M059J (cell line): ENCODE measurements at places on chromosomes 1 and 21.

DNA sequence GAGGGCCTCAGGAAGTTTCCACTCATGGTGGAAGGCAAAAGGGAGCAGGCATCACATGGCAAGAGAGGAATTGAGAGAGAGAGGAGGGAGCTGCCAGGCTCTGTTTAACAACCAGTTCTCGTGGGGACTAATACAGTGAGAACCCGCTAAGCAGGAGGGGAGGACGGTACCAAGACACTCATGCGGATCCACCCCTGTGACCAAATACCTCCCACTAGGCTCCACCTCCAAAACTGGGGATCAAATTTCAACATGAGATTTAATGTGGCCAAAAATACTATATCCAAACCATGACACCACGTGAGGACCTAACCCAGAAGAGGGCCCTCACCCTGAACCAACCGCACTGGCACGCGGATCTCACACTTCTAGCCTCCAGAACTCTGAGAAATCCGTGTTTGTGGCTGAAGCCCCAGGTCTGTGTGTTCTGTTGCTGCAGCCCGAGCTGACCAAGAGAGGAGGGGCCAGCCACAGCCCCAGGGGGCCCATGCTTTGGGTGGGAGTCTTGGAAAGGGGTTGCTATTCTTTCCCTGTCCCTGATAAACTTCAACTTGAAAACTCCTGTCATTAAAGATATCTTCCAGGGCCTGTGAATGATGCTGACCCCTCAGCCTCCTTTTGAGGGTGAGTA lies 32.0 kb downstream of the TRIM67 start:
- DNase-seq: peak; percentile 46

DNA sequence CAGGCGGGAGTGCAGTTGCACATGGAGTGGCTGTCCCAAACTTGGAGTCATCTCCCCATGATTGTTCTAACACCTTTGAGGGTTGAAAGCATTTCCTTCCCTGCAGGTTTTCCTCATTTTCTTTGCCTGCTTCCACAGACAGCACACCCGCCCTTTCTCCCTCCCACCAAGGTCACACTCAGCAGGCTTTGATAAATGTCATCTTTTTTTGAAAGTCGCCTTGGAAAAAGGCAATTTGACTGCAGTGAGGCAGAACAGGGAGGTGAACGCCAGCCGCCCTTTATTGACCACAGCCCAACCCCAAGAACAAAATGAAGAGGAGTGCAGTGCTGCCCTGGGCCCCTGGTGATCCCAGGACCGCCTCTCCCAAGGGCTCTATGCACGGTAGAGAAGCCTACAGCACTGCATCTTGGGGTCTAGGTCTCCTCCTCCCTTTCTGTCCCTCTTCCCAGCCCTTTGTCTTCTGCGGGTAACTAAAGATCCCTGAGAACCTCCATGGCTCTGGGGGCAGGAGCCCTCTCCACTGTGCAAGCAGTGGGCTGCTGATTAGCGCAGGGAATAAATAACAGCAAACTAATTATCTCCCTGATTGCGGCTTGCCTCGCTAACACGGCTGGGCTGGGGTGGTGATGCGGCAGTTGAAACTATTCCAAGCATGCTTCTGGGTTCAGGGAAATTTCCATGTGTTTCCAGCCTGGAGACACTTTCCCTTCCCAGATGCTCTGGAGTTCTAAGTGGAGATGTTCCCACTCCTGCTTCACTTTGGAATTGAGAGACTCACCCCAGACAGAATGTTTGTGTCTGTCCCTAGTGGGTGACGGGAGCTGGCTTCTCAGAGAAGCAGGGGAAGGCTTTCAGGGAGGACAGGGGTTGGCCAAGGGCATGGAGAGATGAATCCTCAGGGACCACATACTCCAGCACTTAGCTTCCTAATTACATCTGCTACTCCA lies 11.8 kb upstream of the AMIGO1 start:
- DNase-seq: no peak

- peak; percentile 42 for DNase-seq
Observed at GRCh38 chr1:111948209-111949171, 41.0 kb downstream of the KCND3 start.

GRCh38 chr1:167533851-167534300 lies 15.5 kb upstream of the CD247 start:
- DNase-seq: peak; percentile 66

DNA sequence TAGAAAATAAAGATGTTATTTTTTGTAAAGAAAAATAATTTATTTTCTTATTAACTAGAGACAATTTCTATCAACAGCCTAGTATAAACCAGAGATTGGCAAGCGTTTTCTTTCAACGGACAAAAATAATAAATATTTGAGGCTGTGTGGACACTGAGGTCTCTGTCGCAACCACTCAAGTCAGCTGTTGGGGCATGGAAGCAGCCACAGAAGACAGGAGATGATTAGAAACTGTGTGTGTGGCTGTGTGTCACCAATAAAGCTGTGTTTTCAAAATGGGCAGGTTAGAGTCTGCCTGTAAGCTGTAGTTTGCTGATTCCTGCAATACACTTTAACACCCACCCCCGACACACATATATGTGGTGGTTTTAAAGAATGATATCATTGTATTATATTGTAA lies 200.6 kb upstream of the HMCN1 start:
- DNase-seq: no peak

GRCh38 chr1:202018468-202019234 lies 8.3 kb downstream of the ELF3 start:
- peak; percentile 74 for DNase-seq

- DNase-seq: no peak
Observed at GRCh38 chr1:199089393-199090122, 450.7 kb downstream of the PTPRC start.

DNA sequence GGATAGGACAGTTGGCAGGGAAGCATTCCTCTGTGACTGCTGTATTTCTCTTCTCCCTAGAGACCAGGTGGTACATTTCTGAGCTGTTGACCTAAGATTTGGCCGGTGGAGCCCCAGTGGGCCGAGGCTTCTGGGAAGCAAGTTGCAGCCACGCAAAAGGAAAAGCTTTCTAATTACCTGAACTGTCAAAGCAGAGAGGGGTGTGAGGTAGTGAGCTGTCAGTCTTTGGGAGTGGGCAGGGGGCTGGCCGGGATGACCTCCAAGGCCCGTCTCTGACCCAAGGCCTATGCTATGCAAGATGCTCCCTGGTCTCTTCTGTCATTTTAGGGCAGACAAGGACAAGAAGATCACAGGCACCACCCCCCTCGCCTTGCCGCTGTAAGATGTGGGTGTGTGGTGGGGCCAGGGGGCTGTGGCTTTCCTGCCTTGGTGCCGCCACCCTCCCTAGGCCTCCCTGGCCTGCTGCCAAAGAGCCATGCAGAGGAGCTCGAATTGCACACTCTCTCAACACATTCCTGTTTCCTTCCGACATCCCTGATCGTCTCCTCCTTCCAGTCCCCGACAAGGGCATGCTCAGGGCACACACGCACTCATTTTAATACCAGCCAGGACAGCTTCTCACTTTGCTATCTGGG lies 7.7 kb downstream of the PADI1 start:
- peak; percentile 74 for DNase-seq

GRCh38 chr1:216984536-216984935 lies 261.3 kb upstream of the ESRRG start:
- no peak for DNase-seq

DNA sequence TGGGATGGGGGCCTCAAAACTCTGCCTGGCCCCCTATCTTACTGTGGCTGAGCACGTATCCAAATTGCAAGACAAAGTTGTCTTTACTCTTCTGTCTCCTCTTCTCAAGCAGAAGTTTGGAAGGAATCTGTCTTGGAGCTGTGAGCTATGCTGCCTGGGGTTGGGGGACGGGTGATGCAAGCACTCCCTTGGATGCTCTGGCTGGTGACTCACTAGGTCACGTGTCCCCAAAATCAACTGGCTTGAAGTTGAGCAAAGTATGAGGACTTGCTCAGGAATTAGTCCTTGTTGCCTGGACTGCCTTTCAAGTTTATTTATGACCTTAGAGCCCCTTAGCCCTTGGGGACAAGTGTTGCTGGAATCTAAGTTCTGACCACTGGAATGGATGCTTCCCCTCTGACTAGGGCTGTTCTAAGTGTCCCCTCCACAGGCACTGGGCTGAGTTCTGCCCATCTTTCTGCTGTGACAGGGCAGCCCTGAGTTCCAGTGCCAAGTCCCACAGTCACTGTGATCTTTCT lies 269.5 kb downstream of the HHAT start:
- peak; percentile 100 for DNase-seq

DNA sequence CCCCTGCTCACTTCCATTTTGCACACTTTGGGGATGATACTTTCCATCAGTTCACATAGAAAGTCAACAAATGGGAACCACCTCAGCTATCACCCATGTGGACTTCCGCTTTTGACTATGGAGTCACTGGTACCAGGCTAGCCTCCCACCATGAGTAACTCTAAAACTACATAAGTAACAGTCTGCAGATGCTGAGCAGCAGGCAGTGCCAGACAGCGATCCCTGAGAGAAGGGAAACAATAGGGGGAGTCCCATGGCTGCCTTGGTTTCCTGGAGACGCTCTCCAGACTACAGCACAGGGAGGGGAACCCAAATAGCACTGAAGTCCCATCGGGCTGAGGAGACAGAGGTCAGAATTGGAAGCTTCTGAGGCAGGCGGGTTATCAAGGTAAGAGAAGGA lies 2.8 kb upstream of the TFF2 start:
- no peak for DNase-seq

DNA sequence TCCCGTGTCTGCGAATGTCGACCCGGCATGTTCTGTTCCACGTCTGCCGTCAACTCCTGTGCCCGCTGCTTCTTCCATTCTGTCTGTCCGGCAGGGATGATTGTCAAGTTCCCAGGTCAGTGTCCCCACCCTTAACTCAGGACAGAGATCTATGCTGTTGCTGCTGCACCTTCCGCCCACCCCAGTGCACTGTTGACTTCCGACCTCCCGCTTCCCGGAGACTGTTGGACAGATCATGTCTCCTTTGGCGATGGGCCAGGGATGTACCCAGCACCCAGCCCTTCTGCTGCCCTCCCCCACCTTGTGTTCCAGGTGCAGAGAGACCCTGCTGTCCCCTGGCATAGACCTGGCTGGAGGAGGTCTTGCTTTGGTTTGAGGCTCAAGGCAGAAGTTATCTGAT lies 41.3 kb downstream of the TNFRSF8 start:
- DNase-seq: no peak

- DNase-seq: peak; percentile 95
Observed at GRCh38 chr21:41170859-41171609, 3.1 kb downstream of the BACE2 start.

DNA sequence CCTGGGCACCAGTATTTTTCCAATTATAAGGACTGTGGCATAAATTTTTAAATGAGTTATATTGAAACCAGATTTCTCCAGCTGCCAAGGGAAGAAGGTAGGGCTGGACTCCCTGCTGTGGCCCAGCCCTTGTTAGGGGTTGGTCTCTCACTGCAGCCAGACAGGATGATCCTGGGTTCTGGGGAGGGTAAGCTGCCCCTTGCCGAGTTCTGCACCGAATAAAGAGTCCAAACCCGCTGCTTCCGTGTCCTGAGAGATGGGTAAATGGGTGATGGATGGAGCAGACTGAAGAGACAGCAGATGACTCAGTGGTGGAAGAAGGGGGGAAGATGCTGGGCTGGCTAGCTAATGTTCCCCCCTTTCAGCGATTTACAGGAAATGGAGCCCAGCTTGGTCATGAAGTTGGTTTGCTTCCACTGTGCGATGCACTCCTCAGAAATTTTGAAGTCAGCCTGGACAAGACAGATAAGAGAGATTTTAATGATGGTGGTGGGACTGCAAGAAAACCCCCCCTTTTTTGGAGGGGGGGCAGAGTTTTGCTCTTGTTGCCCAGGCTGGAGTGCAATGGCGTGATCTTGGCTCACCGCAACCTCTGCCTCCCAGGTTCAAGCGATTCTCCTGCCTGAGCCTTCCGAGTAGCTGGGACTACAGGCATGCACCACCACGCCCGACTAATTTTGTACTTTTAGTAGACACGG lies 41.4 kb downstream of the YARS1 start:
- peak; percentile 63 for DNase-seq

DNA sequence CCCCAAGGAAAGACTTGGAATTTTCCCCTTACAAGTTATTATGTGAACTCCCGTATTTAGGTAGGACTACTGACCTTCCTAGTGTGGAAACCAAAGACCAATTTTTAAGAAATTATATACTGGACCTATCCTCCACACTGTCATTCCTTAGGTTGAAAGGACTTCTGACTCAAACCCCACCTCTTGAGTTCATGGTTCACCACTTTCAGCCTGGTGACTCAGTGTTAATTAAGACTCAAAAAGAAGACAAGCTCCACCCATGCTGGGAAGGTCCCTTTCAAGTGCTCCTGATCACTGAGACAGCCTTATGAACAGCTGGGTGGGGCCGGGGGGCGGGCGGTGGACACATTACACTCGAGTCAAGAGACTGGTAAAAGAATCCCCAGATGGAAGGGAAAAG lies 113.2 kb downstream of the LRRC53 start:
- no peak for DNase-seq

- DNase-seq: no peak
Observed at GRCh38 chr1:171084091-171084490, 6.6 kb upstream of the FMO3 start.

DNA sequence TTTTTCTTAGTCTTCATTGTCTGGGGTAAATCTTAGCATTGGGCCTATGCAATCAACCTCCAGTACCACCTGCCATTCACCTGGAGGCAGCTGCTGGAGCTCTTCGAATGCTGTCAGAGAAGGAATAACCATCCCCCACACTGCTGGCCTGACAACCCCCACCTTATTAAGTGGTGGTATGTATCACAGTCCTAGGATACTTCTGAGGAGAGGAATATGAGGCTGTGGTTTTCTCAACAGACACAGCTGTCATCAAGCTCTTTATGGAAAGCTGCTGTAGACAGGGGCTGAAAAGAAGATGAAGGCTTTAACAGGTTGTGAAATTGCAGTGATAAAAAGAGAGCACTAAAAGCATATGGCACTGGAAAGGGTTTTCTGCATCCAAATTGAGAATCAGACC lies 61.7 kb downstream of the TSEN15 start:
- DNase-seq: no peak

DNA sequence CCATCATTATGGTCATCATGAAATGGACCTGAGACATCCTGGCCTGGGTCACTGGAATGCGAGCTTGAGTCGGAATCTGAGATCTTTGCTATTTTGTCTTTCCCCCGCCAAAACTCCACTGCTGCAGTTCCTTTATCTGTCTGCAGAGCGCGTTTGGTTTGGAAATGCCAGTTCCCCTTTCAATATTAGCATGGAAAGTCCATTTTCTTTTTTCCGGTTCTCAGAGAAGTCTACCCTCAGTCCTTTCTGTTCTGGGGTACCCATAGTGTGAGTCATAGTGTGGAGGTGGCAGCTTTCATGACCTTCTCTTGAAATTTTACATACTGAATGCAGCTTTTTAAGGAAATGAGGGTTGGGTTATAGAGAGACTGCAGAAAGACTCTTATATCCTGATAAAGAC lies 14.6 kb downstream of the CACNA1E start:
- no peak for DNase-seq
